ENCODE measurements at places on chromosomes 1 and 21. TPM values are rescaled to one million over a fixed set of nuclear protein-coding genes. Genes with fewer than 3 reads are reported as not detected.

DNA sequence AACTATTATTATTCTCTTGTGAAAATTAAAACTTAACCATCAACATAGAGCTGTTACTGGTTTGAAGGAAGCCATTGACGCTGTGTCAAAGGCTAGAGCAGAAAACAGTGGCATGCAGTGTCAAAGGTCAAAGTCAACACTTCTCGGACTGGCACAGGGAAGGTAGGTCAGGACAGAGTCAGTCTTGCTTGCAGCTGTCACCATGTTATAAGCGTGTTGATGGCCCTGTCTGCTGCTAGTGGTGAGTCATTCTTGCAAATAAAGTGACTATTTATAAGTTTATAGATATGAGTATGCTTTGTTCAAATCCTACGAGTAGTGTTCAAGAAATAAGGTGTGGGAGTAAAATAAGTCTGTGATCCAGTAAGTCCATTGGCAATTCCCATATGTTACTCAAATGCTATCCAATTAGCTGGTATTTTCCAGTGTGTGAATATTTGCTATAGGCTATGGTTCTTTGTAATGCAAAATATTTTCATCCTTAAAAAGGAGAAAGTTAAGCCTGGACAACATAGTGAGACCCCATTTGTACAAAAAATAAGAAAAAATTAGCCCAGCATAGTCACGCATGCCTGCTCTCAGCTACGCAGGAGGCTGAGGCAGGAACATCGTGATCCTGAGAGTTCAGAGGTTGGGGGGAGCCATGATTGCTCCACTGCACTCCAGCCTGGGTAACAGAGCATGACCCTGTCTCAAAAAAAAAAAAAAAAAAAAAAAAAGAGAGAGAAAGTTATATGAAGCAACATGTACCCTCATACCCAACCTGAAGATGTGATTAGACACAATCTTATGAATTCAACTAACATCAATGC is 26.3 kb upstream of the TINAGL1 start:
- no peak for DNase-seq

- no peak for DNase-seq
Measured at GRCh38 chr1:47621977-47622376, 184.1 kb downstream of the FOXD2 start.

GRCh38 chr1:19878637-19878985 is 3.6 kb upstream of the OTUD3 start:
- no peak for DNase-seq

GRCh38 chr1:51420867-51421627 is 90.7 kb upstream of the TTC39A start:
- DNase-seq = no peak

- no peak for DNase-seq
Measured at GRCh38 chr1:117673405-117673804, 67.6 kb downstream of the TENT5C start.

GRCh38 chr1:248837045-248837780 is 811 bp upstream of the ZNF672 start:
- DNase-seq = no peak

DNA sequence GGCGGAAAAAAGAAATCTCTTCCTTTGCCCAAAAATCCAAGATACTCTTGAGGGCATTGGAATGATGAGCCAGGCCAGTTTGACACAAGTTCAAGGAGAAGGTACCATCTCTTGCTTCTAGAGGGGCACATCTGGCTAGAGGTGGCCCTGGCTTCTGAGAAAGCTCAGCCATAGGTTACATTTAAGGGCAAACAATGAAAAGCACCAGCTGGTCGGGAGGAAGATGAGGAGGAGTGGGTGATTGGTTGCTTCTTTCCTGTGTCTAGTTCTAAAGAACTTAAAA is 132.0 kb downstream of the DHRS3 start:
- no peak for DNase-seq

GRCh38 chr21:26405735-26406361 is 167.2 kb downstream of the CYYR1 start:
- no peak for DNase-seq

DNA sequence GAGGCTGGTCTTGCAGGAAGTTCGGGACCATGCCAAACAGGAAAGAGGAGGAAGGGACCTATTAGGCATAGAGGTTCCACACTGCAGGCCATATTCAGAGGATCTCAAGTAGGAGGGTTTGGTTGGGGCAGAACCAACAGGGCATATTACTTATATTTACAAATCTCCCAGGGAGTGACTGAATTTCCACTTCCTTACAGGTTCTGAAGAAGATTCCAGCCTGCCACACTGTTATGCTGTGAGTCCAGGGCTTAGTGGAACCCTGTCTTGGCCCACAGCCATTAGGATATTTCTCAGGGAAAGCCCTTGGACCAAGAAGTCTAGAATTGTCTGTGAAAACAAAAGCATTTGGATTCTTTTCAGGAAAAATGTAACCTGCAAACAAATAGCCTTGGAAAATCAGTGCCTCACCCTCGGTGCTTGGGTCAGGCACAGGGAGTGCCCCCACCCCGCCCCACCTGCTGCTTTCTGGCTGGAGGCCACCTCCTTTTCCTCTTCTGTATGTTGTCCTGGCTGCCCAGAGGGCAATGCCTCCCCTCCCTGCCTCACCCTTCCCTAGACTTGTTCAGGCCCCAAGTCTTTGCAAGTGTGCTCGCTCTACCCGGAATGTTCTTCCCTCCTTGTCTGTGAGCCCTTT is 41.0 kb upstream of the JUN start:
- peak; percentile 45 for DNase-seq

GRCh38 chr1:245375789-245376460 is 221.1 kb downstream of the KIF26B start:
- no peak for DNase-seq

DNA sequence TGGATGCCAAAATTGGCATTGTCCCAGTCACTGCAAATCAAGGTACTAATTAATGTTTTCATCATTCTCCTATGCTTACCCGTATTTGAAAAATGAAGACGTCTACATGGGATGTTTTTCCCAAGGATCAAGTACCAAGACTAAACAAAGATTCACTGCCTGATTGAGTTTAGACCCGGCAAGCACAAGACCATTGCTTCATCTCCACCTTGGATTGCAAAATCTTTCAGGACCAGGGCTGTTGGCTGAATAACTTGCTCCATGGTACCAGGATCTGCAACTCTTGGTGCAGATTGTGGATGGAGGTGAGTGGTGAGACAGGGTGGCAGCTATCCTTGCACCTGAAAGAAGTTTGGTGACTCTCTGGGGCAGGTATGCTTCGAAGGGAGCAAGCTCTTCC is 122.5 kb upstream of the ETS2 start:
- DNase-seq = no peak

Gene SPAG17
- not detected for total RNA-seq

Gene VWA5B1
- total RNA-seq = 0.16 TPM

Gene GJA9
- total RNA-seq = not detected

Gene TMEM51
- total RNA-seq = 4.3 TPM
